Naive thymus-derived CD4-positive, alpha-beta T cell (primary cell): ENCODE measurements at places on chromosomes 6 and 20. TPM values are rescaled to one million over a fixed set of nuclear protein-coding genes. Genes with fewer than 3 reads are reported as not detected.

RAET1G gene
- not detected for total RNA-seq

SLC35F1 gene
- not detected for total RNA-seq

SYNE1 gene
- total RNA-seq, result 205 TPM

PSORS1C2 gene
- not detected for total RNA-seq

PDYN gene
- not detected for total RNA-seq

SRMS gene
- total RNA-seq, result not detected in 2 replicates

OLIG3 gene
- not detected in 2 replicates for total RNA-seq

EDN3 gene
- total RNA-seq, result not detected in 2 replicates

SLC22A2 gene
- total RNA-seq, result not detected

CASS4 gene
- 14.3 TPM for total RNA-seq

MUC22 gene
- not detected for total RNA-seq

CST3 gene
- 22.2 TPM for total RNA-seq

PLA2G7 gene
- total RNA-seq, result 4.5 TPM

SEMG1 gene
- total RNA-seq, result not detected
